Tibial nerve (tissue), 4 donors: ENCODE measurements at places on chromosomes 11 and 22. TPM values are rescaled to one million over a fixed set of nuclear protein-coding genes. Genes with fewer than 3 reads are reported as not detected.

Gene FRMD8
- 96.5 TPM for total RNA-seq

Gene RNASEH2C
- 197 TPM for total RNA-seq

Gene OR8G1
- not detected for total RNA-seq

Gene LSP1
- 36.9 TPM for total RNA-seq

Gene MTFP1
- total RNA-seq, result 2.2 TPM

Gene PIH1D2
- 7.2 TPM for total RNA-seq

Gene C11orf97
- not detected for total RNA-seq

Gene FREY1
- total RNA-seq, result 7.2 TPM

Gene RAPSN
- 2.7 TPM for total RNA-seq

DNA sequence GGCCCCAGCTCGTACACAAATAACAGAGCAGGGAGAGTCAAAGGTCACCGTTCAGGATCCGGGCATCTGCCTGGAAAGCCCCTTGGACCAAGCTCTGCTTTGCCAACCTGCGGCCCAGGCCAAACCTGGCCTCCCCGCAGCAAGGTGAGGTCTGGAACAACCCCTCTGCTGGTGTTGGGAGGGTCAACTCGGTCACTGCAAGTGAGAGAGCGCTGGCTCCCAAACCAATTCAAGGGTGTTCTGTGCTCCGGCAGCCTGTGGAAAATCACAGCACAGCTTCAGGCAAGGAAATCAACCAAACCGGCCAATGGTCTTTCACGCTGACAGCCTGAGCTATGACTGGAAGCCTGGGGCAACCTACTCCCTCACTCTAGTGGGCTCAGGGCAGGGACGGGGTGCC lies 63.4 kb downstream of the MYH9 start:
- H3K4me3 ChIP-seq, result no peak overlapping the region
- H3K36me3 ChIP-seq, result peaks cover 3% of the 10 kb centered on the region
- H3K27me3 ChIP-seq, result no peaks in the 10 kb centered on the region
- H3K27ac ChIP-seq, result peak overlapping the region; percentile 65

GRCh38 chr22:35442471-35442870 lies 42.5 kb downstream of the MCM5 start:
- peaks cover 6% of the 10 kb centered on the region for H3K4me1 ChIP-seq
- no peaks in the 10 kb centered on the region for H3K27me3 ChIP-seq
- no peak overlapping the region for H3K27ac ChIP-seq
- H3K36me3 ChIP-seq, result peaks cover 10% of the 10 kb centered on the region
- no peak overlapping the region for H3K4me3 ChIP-seq

DNA sequence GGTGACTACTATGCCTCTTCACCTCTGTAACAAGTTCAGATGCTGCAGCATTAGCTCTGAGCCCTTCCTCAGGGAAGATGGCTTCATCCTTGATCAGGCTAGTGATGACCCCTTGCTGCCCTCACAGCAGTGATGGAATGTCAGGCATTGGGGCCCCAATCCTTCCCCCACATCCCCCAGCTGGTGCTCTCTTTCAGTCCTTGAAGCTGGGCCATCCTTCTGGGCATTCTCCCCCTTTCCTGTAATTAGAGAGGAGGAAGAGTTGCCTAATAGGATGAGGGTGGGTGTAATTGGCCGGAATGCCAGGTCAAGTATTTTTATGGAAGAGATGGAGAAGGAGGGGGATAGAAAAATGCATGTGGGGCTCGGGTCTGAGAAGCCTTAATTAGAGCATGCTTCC lies 62.6 kb downstream of the TRAF6 start:
- H3K4me3 ChIP-seq, result no peak overlapping the region
- no peak overlapping the region for H3K27ac ChIP-seq
- no peaks in the 10 kb centered on the region for H3K27me3 ChIP-seq
- DNase-seq, result no peak

DNA sequence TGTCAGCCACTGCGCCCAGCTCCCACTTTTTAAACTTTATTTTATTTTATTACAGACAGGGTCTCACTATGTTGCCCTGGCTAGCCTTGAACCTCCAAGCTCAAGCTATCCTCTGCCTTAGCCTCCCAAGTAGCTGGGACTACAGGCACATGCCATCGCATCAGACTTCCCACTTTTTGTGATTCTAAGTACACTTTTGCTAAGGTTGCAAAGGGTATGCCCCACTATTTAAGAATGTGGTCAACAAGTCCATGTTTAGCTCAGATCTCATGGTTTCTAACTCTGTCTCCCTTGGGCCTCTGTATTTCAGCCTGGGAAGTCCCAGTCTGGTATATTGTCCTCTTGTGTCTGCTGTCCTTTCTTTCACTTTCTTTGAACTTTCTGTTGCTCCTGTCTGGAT lies 35.3 kb downstream of the EXPH5 start:
- no peak for DNase-seq
- no peak overlapping the region for H3K27ac ChIP-seq
- H3K4me1 ChIP-seq, result no peaks in the 10 kb centered on the region
- H3K36me3 ChIP-seq, result no peaks in the 10 kb centered on the region
- H3K27me3 ChIP-seq, result no peaks in the 10 kb centered on the region

DNA sequence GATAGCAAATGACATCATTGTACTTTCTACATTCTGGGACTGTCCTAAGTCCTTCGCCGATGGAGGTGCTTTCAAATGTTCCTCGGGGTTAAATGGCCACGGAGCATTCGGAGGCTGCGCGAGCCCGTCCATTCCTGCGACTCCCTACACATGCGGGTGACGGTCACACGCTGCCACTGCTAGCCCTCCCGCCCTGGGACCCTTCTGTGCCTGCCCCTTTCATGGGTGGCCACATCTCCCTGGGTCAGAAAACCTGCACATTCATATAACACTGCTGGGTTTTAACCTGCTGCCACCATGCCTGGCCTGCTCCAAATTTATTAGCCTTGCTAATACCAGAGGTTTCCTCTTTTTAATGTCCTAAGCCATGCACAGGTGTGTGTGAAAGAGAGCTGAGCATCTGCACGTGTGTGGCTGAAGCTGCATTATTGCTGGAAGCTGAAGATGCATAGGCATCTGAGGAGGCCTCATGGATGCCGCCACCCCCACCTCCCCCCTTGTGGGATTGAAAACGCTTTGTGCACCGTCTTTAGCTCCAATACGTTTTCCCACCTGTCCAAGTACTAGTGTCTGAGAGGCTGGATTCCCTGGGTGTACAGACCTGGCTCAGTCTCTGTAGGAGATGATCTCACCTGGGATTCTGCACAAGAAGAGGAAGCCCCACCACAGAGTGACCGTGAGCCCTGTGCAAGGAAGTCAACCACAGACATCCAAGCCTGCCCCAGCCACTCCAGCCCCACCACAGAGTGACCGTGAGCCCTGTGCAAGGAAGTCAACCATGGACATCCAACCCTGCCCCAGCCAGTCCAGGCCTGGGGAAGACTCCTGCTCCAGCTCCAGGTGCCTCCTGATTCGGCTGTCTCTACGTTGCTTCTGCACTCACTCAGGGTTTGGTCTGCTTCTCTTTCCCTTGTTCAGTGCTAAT lies 626.4 kb downstream of the BRD1 start:
- no peaks in the 10 kb centered on the region for H3K27me3 ChIP-seq
- DNase-seq, result no peak
- H3K36me3 ChIP-seq, result no peaks in the 10 kb centered on the region

GRCh38 chr22:45880716-45881523 lies 96.0 kb downstream of the WNT7B start:
- H3K4me1 ChIP-seq, result peaks cover 7% of the 10 kb centered on the region
- H3K27me3 ChIP-seq, result no peaks in the 10 kb centered on the region
- H3K36me3 ChIP-seq, result no peaks in the 10 kb centered on the region
- peak overlapping the region; percentile 33 for H3K4me3 ChIP-seq
- no peak overlapping the region for H3K27ac ChIP-seq
- DNase-seq, result no peak

GRCh38 chr22:44133161-44133560 lies 47.6 kb upstream of the PARVG start:
- no peaks in the 10 kb centered on the region for H3K27me3 ChIP-seq
- H3K36me3 ChIP-seq, result no peaks in the 10 kb centered on the region
- no peak for DNase-seq
- no peak overlapping the region for H3K4me3 ChIP-seq
- H3K4me1 ChIP-seq, result no peaks in the 10 kb centered on the region

DNA sequence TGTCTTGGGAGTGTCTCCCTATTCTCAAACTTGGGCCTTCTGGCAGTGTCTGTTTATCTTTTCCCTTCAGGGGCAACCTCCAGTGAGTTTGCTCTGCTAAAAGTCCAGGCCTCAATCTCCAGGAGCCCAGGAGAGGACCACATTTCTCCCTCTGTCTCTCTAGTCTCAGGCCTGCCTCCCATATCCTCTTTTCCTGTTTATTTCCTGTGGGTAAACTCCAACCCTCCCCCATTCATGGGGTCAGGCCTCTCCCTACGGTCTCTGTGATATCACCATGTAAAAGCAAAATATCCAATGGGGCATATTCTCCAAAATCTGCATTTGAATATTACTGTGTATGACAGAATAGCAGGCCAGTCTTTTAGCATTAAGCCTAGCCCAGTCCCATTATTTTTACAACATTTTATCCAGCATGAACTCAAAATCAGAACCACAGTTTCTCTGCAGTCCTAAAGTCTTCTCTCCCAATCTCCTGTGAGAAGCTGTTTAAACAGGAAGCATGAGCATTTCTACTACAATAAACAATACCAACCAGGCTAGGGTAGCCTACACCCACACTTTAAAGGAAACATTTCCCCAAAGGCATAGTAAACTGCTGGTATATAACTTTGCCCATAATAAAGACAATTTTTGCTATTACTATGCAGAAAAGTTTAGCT lies 18.0 kb upstream of the TMEM135 start:
- H3K36me3 ChIP-seq, result no peaks in the 10 kb centered on the region
- no peaks in the 10 kb centered on the region for H3K27me3 ChIP-seq
- no peak for DNase-seq

DNA sequence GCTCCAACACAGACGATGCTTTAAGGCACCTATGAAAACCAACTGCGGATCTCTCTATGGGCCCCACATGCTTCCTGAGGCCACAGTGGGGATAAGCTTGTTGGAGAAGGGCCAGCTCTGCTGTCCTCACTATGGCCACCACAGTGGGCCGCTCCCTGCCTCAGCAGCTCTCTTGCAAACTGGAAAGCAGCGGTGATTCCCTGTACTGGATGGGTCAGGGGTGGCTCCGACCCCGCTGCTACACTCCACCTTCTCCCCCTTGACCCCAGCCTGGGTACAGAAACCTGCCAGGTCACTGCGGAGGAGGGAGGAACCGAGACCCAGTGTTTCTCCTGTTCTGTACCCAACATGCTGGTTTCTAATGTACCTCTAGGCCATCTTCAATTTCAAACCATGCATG lies 403.9 kb downstream of the CTTN start:
- no peak overlapping the region for H3K4me3 ChIP-seq
- no peaks in the 10 kb centered on the region for H3K27me3 ChIP-seq
- no peak overlapping the region for H3K27ac ChIP-seq
- H3K36me3 ChIP-seq, result no peaks in the 10 kb centered on the region

- peak; percentile 38 for DNase-seq
- H3K4me3 ChIP-seq, result peak overlapping the region; percentile 26
- no peaks in the 10 kb centered on the region for H3K4me1 ChIP-seq
These were observed 5.5 kb downstream of the B3GNT6 start for GRCh38 chr11:77039491-77040400.

GRCh38 chr11:68387840-68388239 lies 72.7 kb upstream of the PPP6R3 start:
- H3K4me3 ChIP-seq, result no peak overlapping the region
- peaks cover 4% of the 10 kb centered on the region for H3K4me1 ChIP-seq
- H3K27me3 ChIP-seq, result no peaks in the 10 kb centered on the region
- no peak overlapping the region for H3K27ac ChIP-seq
- no peak for DNase-seq

DNA sequence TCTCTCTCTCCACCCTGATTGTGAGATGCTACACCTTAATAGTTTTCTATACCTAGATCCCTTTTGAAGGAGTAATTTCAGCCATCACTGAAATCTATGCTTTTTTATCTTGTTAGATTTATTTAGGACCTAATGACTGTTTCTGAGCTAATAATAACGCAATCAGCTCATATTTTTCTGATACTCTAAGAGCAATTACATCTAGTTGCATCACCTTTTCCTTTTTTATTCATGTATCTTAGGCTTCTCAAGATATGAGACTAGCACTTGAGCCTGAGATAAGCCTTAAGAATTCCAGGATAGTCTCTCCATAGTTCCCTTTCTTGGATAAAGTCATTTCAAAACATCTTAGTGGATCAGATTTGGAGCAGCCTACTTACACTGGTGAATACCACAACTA lies 25.1 kb upstream of the CAVIN3 start:
- no peaks in the 10 kb centered on the region for H3K4me1 ChIP-seq
- no peak for DNase-seq
- H3K27ac ChIP-seq, result no peak overlapping the region
- H3K36me3 ChIP-seq, result no peaks in the 10 kb centered on the region
- no peaks in the 10 kb centered on the region for H3K27me3 ChIP-seq
- no peak overlapping the region for H3K4me3 ChIP-seq

DNA sequence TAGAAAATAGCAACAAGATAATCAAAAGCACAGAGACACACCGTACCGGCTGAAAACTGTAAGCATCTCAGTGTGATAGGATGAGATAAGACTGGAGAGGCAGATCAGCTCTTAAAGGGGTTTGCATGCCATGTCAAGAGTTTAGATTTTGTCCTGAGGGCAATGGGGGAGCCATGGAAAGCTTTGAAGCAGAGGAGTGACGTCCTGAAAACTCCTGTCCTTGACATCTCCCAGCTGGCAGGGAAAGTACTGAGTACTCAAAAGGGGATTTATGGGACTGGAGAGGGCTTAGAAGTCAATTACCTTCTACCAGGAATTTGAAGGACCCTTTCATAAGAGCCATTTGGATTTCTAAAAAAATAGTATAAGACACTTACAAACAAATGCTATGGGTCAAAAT lies 420.5 kb upstream of the NARS2 start:
- DNase-seq, result no peak
- H3K27me3 ChIP-seq, result no peaks in the 10 kb centered on the region

GRCh38 chr22:30244066-30244465 lies 2.5 kb downstream of the LIF start:
- H3K27me3 ChIP-seq, result no peaks in the 10 kb centered on the region
- no peak overlapping the region for H3K27ac ChIP-seq
- peaks cover 21% of the 10 kb centered on the region for H3K4me1 ChIP-seq
- DNase-seq, result no peak
- no peak overlapping the region for H3K4me3 ChIP-seq

- H3K4me1 ChIP-seq, result no peaks in the 10 kb centered on the region
- no peaks in the 10 kb centered on the region for H3K36me3 ChIP-seq
- H3K27me3 ChIP-seq, result no peaks in the 10 kb centered on the region
- H3K4me3 ChIP-seq, result no peak overlapping the region
- no peak for DNase-seq
These were observed 202.9 kb downstream of the MIAT start for GRCh38 chr22:26860301-26860700.

DNA sequence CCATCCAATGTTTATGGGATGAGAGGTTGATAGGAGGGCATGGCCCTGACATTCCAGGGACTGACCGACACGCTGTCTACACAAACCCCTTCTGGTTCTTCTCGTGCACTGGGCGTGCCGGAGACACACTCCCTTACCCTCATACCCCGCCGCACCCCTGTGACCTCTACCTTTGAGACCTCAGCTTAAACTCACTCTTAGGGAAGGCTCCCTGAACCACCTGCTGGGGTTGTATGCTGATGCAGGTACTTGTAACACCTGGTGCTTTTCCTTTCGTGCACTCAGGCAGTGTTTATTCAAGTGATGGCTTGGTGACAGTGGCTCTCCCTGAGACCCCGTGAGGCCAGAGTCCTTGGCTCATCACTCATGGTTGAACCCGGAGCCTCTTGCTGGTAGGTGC lies 12.0 kb downstream of the PPARA start:
- DNase-seq, result no peak
- H3K4me3 ChIP-seq, result no peak overlapping the region
- H3K27me3 ChIP-seq, result no peaks in the 10 kb centered on the region
- no peaks in the 10 kb centered on the region for H3K4me1 ChIP-seq
- H3K27ac ChIP-seq, result no peak overlapping the region
- no peaks in the 10 kb centered on the region for H3K36me3 ChIP-seq

GRCh38 chr11:103920933-103921332 lies 115.5 kb upstream of the DDI1 start:
- no peaks in the 10 kb centered on the region for H3K4me1 ChIP-seq
- no peak for DNase-seq
- H3K27me3 ChIP-seq, result no peaks in the 10 kb centered on the region
- no peak overlapping the region for H3K27ac ChIP-seq
- H3K36me3 ChIP-seq, result no peaks in the 10 kb centered on the region
